NCI-H2081 treated with DMSO at 0.1 percent for 48 hours (cell line): ENCODE measurements at places on chromosomes 6 and 20.

GRCh38 chr6:138685257-138685656 is 88.3 kb upstream of the CCDC28A start:
- DNase-seq: no peak

DNA sequence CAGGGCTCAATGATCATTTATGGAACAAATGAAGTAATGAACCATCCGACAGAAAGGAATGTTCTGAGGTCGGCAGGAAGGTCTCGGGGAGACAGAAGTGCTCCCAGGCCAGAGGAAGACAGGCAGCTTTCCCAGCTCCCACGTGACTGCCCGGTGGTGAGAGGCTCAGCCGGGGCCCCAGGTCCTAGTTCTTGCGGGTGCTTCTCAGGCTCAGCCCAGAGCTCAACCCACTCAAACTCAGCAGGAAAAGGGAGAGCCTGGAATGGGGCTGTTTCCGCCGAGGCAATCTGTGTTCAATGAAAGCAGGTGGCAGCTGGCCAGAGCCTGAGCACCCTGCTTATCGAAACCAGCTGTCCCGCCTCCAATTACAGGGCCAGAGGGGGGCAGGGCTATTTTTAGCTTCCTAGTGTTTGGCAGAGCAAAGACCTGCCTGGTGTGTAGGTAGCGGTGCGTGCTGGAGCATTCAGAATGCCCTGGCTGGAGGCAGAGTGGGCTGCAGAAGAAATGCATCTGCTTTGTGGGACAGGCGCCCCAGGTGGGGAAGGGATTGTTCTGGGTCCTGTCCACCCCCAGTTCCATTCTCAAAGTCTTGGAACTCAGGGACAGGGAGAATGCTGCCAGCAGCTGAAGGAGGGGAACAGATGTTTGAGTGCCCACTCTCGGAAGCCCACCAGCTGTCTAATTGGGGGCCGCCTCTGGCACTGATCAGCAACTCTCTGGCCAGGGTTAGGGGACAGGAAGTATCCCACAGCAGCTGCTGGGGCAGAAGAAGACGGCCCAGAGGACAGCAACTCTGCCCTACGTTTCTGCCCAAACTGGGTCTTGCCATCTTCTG is 145.1 kb downstream of the PREX1 start:
- DNase-seq: peak; percentile 85

DNA sequence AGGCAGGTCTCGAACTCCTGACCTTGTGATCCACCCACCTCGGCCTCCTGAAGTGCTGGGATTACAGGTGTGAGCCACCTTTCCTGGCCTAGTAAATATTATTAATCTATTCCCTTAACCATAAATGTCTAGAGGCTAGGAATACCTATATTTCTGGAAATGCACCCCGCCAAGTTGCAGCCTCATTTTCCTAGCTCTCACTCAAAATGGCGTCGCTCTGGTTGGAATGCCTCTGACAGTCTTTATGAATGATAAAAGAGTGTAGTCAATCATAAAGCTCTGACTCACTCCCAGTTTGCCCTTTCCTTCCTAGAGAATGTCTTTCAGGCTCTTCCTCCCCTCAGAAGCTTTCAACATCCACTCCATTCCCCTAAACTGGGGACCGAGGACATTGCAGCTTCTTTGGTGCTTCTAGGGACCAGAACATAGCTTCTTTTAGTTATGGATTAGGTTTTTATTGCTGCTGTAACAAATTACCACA is 14.1 kb upstream of the TRIM26 start:
- no peak for DNase-seq

- DNase-seq: no peak
Observed at GRCh38 chr6:16929809-16930208, 168.5 kb upstream of the ATXN1 start.

GRCh38 chr6:153013438-153013837 is 10.9 kb upstream of the MTRF1L start:
- DNase-seq: no peak

GRCh38 chr6:81820980-81821379 is 68.5 kb upstream of the TENT5A start:
- no peak for DNase-seq

DNA sequence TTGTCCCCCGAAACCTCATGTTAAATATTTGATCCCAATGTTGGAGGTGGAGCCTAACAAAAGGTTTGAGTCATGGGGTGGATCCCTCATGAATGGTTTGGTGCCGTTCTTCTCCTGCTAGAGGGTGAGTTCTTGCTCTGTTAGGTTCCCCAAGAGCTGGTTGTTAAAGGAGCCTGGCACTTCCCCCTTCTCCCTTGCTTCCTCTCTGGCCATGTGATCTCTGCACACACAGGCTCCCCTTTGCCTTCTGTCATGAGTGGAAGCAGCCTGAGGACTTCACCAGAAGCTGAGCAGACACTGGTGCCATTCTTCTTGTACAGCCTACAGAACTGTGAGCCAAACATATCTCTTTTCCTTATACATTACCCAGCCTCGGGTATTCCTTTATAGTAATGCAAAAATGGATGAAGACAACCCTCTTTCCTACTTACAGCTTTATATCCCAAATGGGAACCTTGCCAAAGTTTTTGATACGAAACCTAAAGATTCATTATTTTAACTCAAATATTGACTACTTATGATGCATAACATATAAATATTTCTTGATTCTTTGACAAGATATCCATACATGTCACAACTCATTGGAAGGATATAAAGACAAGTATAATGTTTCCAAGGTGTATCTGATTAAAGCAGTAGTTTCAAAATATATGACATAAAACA is 61.0 kb downstream of the RNF182 start:
- DNase-seq: no peak

DNA sequence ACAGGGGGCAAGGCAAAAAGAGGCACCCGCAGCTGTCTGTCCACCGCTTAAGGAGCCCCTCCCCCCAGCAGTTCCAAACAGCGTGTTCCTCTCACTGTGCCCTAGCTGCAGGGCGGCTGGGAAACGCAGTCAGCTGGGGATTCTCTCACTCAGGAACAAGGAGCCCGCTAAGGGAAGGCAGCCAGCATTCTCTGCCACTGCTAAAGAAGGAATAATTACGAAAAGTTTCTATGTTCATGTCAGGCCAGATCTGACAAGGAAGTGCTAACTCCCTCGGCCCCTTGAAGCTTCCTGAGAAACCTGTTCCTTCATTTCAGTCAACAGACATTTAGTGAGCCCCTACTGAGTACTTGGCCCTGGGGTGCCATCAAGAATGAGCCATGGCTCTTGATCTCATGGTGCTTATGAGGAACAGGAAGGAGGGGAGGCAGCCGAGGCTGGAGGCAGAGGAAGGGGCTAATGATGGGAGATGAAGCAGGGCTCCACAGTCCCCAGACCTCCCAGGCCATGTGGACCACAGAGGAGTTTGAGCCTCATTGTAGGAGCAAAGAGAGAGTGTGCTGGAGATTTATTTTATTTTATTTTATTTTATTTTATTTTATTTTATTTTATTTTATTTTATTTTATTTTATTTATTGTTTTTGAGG is 101.7 kb upstream of the PMEPA1 start:
- DNase-seq: no peak

- no peak for DNase-seq
Observed at GRCh38 chr6:43793875-43794242, 23.8 kb downstream of the VEGFA start.

GRCh38 chr6:130859161-130859867 is 32.1 kb downstream of the SMLR1 start:
- no peak for DNase-seq

DNA sequence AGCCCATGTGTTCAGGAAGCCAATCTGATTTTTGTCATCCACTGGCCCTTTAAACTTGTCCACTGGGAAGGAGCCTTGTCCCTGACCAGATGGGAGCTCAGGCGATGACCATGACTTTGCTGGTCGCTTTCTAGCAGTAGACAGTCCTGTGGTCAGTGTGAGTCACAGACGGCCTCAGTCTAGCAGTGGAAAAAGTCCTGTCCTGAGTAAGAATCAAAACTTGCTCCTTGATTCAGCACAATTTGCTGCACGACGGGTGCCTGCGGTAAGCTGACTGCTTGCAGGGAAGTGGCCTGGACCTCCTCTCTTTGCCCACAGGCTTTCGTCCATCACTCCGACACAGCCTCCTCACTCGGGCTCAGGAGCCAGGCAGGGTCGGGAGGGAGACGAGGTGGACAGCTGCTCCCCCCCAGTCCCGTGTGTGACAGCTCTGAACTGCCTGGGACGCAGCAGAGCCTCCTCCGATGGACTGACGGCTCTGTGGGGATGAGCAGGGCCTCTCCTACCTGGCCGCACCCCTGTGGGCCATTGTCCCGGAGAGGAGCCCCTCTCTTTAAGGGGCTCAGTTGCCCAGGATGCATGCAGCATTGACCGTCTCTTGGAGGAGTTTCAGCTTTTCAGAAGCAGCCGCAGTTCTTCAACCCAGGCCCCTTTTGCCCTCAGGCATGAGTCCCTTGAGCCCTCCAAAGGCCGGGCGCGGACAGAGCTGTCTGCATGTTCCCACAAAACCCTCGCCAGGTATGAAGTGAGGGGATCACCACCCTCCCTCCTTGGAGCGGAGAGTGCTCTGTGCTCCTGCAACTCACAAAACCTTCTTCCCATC is 209.2 kb downstream of the ANKRD60 start:
- no peak for DNase-seq

DNA sequence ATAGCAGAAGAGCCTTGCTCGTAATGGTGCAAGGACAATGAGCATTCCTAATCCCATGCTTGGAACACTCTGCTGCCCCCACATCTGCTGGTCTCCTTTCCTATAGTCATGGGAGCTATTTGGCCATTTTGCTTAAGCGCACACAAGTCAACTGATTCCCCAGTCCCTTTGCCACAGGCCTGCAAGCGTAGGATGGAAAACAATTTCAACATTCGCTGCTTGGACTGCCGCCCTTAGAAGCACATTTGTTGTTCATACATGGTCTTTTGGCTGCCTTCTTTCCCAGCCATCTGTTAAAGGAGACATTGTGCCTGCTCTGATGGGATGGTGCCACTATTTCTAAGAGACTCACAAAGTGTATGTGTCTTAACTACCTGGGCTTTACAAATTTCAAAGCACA is 96.9 kb downstream of the RFX6 start:
- no peak for DNase-seq

DNA sequence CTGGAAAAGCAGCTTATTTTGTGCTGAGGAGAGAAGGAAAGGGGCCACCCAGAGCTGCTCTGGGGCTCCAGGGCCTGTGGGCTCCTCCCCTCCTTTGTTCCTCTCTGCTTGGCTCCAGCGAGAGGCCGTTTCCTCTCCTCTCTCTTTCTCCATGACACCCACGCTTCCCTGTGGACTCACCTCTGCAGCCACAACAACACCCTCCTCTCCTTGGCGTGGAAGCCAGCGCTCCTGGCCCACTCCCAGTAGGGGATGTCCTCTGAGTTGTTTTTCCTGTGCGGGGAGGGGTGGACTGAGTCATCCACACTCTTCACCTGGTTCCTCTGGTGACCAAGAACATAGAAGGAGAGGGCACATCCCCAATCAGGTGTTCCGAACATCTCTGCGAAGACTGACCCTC is 4.9 kb upstream of the CDSN start:
- DNase-seq: no peak

- DNase-seq: no peak
Observed at GRCh38 chr6:39931607-39932006, 2.7 kb downstream of the MOCS1 start.

DNA sequence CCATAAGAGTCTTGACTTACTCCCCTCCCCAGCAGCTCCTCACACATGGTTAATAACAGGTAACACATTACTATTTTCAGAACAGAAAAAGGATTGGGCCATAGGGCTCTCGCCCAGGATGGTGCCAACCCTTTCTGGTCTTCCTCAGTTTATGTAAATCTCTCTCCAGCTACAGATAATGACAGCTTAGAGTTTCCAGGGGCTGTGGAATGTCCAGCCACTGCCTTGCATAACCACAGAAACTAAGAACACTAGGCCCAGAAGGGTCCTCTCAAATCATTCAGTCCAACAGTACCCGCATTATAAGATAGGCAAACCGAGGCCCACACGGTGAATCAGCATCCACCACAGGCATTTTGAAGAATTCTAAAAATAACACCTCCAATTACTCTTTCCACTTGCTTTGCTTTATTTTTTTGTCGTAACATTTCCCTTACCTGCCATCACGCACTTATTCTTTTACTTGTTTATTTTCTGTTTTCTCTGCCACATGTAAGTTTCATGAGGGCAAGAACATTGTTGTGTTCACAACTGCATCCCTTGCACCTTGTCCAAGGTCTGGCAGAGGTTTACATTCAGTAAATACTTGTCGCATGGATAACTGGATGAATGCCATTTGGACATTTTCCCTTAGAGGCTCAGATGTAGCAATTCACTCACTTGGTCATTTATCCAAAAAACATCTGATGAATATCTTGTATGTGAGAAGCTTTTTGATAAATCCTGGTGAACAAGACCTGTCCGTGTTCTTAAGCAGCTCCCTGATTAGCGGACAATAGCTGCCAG is 6.4 kb upstream of the SDC4 start:
- DNase-seq: no peak

DNA sequence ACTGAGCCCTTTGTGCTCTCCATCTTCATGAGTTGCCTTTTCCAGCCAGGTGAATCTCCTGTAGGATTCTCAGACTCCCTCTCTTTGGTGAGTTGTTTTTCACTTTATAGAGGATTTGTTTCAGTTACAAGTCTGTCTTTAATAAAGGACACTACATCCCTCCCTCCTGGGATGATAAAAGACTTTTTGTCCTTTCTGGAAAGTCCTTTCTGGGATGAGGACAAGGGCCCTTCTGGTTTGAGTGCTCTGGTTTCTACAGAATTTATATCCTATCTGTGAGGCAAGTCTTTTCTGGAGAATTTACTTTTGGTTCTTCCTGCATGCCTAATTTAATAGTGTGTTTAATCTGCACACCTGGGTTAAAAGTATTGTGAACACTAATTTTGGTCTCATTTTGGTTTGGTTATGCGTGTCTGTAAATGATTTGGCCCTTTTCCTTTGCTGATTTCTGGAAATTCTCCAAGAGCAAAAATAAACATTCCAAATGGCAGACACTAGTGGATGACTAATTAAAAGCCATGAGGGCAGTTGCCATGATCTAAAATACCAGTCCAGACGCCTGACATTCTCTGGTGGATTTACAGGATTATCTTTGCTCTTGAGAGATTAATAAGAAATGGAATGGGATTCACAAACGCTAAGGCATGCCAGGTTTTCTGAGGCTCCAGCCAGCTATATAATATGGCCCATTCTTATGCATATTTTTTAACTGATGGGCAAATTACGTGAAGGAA is 44.8 kb downstream of the TCP11 start:
- DNase-seq: peak; percentile 74

DNA sequence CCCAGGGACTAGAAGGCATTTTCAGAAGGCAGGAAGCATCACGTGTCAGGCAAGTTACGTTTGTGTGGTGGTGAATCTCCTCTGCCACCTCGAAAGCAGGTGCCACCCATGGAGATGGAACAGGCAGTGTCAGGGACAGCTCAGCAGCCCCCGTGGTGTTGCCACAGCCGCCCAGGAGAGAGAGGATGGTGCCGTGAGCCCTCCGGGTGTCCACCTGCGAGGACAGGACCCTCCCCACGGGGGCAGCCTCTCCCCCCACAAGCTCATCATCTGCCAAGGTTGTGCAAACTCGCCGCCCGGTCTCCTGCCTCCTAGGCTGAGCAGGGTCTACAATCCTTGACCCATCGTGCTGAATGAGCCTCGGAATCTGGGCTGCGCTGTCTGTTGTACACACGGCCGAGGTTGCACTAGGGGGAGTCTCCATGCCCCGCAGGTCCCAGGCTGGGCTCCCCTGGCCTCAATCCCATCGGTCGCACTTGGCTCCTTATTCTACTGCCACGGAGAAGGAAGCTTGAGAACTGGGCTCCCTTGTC is 40.1 kb downstream of the DACT2 start:
- DNase-seq: no peak

GRCh38 chr6:5081182-5081581 is 4.0 kb upstream of the PPP1R3G start:
- DNase-seq: no peak
